ENCODE measurements at places on chromosomes 5 and 9.

DNA sequence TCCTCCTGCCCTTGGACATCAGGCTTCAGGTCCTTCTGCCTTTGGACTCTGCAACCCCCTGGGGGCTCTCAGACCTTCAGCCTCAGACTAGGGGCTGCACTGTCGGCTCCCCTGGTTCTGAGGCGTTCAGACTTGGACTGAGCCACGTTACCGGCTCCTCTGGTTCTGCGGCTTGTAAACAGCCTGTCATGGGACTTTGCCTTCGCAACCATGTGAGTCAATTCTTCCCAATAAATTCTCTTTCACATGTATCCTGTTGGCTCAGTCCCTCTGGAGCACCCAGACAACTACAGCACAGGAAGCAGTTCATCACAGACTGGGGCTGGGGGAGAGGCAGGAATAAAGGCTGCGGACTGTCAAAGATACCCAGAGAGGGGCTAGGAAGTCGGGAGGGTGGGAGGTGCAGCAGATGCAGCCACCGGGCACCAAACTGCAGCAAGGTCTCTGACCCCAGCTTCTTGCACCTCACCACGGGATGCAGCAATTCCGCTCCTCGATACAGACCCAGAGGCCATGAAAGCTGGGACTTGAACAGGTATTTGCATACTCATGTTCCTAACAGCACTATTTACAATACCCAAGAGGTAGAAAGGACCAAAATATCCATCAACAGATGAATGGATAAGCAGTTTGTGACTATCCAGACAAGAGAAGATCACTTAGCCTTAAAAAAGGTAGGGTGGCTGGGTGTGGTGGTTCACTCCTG is 100.8 kb downstream of the COL23A1 start:
- no peak for DNase-seq

GRCh38 chr5:175168882-175169507 is 275.0 kb downstream of the DRD1 start:
- DNase-seq, result no peak

DNA sequence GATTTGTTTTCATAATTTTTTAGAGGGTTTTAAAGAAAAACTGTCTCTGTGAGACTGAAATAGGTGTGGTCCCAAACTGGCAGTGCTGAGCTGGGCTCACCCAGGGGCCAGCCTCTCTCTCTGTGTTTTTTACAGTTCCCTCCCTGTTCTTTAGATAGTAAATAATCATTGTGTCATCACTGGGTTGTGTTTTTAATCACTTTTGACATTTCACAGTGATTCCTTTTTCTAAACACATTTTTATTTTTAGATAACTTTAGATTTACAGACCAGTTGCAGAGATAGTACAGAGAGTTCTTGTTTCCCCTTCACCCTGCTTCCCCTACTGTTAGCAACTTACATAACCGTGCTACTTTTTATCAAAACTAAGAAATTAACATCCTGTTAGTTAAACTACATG is 44.4 kb downstream of the MAP1B start:
- DNase-seq, result no peak

GRCh38 chr5:124352312-124352711 is 394.1 kb downstream of the ZNF608 start:
- no peak for DNase-seq

GRCh38 chr5:108521841-108522506 is 140.1 kb upstream of the FBXL17 start:
- DNase-seq, result no peak

GRCh38 chr9:27427272-27427643 is 96.8 kb upstream of the IFNK start:
- DNase-seq, result no peak

GRCh38 chr9:123865226-123866000 is 64.5 kb downstream of the DENND1A start:
- DNase-seq, result no peak

DNA sequence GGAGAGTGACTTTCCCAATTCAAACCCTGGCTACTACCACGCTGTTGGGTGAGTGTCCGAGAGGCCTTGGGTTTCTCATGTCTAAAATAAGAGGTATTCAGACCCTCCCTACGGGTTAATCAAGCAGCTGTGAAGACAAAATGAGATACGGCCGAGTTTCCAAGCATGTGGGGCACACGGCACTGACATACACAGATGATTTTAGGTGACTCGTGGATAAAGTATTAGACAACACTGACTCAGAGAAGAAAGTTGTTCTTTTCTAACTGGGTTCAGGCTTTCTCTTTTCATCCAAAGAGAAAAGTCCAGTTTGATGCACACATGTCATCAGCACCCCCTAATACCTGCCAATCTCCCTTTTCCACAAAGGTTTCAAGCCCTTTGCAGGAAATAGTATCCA is 15.6 kb downstream of the FOXI1 start:
- DNase-seq, result no peak

DNA sequence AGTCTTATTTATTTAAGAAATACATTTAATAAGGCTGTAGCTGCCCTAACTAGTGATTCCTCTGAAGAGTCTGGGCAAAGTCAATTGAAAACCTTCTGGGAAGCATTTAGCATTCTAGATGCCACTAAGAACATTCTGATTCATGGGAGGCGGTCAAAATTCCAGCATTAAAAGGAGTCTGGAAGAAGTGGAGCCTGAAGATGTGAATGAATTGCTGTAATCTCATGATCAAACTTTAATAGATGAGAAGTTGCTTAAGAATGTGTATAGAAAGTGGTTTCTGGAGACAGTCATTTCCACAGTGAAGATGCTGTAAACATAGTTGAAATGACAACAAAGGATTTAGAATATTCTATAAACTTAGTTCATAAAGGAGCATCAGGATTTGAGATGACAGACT is 61.4 kb downstream of the WDR41 start:
- DNase-seq, result no peak

- DNase-seq, result no peak
These were observed 417.0 kb upstream of the TLE4 start for GRCh38 chr9:79154806-79155205.

DNA sequence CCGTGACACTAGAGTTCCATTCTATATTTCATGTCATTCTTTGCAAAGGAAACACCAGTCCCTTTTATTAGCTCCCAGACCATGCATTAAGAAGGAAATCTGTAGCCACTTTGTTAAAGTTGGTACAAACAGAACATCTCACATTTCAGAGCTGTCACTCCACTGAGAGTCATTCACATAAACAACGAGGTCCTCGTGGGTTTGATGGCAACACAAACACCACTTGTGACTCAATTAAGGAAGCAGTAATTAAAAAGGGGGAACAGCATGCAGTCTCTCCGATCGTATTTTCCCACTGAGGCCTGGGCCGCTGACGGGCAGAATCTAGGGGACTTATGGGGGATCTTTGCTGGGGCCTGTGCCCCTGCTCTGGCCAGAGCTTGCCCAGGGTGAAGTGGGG is 94.2 kb upstream of the ZNF618 start:
- DNase-seq, result no peak

- peak; percentile 1 for DNase-seq
These were observed 29.0 kb downstream of the MTMR12 start for GRCh38 chr5:32283539-32284377.

DNA sequence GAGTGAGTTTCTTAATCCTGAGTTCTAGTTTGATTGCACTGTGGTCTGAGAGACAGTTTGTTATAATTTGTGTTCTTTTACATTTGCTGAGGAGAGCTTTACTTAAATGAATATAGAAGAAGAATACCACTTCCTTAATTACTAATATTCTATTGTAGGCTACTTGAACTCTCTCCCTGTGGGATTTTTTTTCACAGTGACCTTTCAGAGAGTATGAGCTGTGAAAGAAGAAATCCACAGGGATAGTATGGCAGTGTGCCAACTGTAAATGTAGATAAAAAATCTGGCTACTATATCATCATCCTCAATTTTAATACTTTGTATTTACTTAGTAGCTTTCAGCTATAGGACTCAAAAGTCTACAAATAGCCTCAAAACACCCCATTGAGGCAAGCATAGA is 67.3 kb downstream of the COMMD10 start:
- no peak for DNase-seq

DNA sequence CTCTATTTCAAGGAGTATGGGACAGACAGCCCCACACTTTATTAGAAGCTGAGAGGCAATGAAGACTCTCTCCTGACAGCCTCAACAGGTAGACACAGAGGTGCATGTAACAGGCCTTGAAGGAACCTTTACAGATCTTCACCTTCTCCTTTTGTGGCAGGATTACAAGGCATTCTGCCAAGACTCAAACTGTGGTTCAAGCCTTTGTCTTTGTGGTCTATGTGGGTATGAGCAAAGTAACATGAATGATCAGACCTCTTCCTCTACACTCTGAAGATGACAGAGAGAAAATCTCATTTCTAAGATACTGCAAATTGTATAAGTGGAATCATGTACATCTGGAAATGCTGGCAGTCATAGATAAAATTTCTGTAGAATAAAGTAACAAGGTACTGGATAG is 346.9 kb downstream of the CDH9 start:
- no peak for DNase-seq

- DNase-seq, result no peak
These were observed 78.5 kb downstream of the MYO10 start for GRCh38 chr5:16857635-16858034.

- no peak for DNase-seq
These were observed 5.8 kb downstream of the SPATA31E1 start for GRCh38 chr9:87888501-87888900.

GRCh38 chr9:5509573-5509972 is 758 bp upstream of the PDCD1LG2 start:
- DNase-seq, result no peak

DNA sequence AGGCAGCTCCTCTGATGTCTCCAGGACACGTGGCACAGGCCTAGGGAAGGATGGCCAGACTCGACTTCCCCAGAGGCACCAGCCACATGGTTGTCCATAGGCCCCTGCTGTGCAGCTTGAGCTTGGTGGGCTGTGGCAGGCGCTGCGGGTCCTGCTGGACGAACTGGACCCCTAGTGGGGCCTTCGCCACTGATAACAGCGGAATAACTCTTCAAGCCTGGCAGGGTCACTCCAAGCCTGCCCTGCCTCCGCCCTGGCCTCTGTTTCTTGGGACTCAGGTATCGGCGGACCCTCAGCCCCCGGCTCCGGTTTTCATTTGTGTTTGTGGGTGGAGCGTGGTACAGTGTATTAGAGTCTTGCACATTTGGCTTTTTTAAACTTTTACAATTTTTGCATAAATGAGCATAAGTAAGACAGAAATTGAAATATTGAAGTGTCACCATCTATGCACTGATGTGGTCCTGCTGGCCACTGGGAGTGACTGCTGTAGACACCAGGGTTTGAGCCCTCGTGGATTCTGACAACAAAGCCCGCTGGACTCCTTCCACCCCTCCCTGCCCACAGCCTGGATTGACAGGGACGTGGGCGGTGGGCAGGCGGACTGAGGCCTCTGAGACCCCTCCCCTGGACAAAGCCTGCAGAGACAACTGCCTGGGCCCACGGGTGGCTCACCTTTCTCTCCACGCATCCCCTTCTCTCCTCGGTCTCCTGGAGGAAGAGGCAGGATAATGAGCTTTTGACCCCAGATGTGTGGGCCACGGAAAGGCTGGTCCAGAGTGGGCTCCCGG is 3.8 kb downstream of the FCN1 start:
- no peak for DNase-seq

- DNase-seq, result no peak
These were observed 98.9 kb upstream of the SPATA31D4 start for GRCh38 chr9:81829195-81829882.

DNA sequence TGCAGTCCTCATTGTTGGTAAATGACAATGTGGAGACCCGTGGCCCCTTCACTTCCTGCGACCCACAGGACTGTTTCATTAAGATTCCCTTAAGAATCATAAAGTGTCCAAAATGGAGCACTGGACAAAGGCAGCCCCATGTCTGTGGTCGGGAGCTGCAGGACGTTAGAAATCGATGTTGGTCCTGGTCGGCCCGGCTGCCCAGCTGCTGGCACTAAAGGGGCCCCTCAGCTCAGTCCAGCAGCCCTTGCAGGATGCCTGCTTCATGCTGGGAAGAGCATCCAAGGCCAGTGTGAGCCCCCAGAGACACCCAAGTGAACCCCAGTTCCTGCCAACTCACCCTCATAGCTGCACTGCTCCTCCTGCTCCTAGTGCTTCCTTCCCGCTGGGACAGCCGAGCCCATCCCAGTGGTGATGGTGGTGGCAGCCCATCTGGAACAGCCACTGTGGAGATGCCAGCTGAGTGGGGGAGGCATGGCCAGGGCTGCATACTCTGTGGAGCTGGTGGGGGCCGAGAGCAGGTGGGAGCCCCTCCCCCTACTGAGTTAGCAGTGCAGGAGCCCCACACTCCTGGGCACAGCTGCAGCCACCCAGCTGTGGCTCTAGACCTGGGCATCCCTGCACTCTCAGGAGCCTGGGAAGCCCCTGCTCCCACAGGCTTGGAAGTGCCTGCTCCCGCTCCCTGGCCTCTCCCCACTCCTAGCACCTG is 168.0 kb upstream of the IRX2 start:
- DNase-seq, result no peak

- DNase-seq, result no peak
These were observed 55.2 kb upstream of the SHISAL2B start for GRCh38 chr5:64634997-64635686.

Data from stimulated activated naive CD4-positive, alpha-beta T cell treated with Interleukin-2 at 50 U/mL for 16 hours (primary cell).